ENCODE measurements at places on chromosomes 13 and 19.

- DNase-seq: no peak
These were observed 165.7 kb upstream of the KL start for GRCh38 chr13:32850316-32851052.

DNA sequence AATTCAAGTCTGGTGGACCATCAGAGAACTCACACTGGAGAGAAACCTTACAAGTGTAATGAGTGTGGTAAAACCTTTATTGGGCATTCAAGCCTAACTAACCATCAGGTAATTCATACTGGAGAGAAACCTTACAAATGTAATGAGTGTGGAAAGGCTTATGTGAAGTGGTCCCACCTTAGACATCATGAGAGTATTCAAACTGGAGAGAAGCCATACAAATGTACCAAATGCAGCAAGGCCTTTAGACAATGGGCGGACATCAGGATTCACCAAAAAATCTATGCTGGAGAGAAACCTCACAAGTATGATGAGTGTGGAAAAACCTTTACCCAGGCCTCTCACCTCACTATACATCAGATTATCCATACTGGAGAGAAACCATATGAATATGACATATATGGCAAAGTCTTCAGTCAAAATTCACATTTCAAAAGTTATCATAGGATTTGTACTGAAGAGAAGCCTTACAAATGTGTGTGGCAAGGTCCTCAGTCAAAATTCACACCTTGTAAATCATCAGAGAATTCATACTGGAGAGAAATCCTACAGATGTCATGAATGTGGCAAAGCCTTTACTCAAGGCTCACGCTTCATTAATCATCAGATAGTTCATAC, 19.7 kb upstream of the ZNF665 start:
- DNase-seq: no peak

DNA sequence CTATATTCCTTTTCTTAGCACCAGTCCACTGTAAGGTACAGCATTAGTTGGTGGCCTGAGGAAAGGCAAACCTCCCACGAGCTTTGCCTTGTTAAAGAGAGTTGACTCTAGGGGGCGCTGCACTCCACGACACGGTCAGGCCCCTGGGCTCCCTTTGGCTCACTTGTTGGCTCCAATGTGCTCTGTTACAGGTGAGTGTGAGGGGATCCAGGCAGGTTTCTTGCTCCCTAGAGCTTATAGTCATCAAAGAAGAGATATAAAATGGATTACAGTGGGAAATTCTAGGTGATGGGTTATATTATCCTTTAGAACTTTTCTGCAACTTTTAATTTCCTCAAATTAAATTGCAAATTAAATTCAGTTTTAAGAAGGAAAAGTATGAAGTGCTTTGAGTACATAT, 3.7 kb downstream of the WDR87 start:
- peak; percentile 66 for DNase-seq

DNA sequence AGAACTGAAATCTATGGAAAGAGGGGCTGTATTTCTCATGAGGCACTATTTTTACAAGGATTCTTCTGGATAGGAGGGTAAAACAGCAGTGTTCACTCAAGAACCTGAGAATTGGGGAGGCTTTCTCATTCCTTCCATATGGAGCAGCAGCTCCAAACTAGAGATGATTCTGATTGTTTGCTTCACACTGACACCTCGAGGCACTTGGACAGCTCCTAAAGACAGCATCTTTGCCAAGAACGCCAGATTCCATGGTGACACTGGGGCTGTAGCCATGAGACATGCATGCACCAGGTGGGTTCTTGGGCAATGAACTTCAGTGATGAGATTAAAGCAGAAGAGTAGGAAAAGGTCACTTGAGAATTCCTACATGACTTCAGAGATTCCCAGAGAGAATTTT, 361.5 kb upstream of the HTR2A start:
- no peak for DNase-seq

GRCh38 chr13:23799945-23800344, 89.3 kb downstream of the MIPEP start:
- DNase-seq: no peak

DNA sequence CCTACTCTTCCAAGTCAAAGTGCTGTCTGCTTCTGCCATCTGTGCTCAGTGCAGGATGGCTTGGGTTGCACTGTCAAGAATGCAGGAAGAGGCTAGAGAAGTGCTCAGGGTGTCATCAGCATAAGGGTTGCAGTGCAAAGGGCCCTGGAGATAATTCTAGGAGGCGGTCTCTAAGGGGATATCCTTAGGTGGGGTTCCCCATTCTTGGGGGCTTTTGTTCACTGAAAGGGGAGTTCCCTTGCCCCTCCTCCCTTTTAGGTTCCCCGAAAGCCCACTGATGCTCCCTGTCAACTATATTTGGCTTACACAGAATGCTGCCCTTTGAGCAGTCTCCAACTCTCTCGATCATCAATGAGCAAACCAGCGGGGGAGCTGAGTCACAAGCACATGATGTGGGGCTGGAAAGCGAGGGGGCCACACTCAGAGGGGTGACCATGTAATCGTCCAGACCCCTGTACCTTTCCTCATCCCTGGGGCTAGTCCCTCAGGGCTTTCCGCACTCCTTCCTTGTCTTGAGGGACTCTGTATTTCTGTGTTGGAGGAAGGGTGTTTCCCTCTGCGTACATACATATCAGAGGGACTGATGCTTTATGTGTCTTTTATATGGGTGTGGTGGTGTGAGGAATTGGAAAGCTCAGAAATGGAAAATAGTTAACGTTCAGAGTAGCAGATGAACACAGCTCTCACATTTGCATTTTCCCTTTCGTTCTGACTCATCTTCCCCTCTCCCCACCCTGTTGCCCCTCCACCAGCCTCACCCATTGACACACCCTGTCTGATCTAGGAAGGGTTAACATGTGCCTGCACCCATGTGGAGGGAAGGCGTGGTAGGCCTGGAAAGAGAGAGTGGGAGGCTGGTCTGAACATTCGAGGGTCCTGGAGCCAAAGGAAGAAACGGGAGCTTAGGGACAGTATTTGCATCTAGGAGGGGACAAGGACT, 6.7 kb downstream of the ZBTB32 start:
- DNase-seq: peak; percentile 52

- no peak for DNase-seq
These were observed 219.7 kb upstream of the SPRY2 start for GRCh38 chr13:80560609-80561008.

GRCh38 chr19:32104153-32104849, 241.1 kb upstream of the ZNF507 start:
- no peak for DNase-seq

DNA sequence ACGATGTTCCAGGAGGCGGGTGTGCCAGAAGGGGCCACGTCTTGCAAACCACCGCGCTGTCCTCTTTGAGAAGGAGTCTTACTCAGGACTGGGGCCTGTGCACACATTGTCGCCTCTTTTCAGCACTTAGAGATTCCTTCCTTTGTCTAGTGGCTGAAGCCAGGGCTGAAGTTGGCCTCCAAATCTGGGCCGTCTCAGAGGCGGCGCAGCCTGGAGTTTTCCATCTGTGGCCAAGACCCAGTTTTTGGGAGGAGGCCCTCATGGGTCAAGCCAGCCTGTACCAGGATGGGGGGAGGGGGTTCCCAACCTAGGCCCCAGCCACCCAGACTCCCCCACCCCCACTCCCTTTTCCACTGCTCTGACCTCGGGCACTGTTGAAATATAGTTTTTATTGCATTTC, 11.8 kb downstream of the ANO8 start:
- DNase-seq: no peak

DNA sequence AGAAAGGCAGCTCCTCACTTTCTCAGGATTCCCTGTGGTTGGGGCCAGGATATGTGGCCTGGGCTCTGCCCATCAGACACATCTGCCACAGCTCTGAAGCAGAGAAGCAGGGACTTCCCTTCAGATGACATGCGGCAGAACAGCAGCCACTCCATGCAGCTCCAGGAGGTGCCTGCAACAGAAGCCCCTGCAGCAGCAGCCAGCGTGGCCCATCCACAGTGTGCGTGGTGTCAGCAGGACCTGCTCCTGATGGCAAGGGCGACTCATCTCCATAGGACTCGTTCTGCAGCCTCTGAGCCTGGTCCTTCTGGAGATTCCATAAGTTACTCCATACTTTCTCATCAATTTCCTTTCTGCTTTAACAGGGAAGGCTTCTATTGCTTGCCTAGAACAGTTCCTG, 105.0 kb downstream of the SUCLA2 start:
- no peak for DNase-seq

DNA sequence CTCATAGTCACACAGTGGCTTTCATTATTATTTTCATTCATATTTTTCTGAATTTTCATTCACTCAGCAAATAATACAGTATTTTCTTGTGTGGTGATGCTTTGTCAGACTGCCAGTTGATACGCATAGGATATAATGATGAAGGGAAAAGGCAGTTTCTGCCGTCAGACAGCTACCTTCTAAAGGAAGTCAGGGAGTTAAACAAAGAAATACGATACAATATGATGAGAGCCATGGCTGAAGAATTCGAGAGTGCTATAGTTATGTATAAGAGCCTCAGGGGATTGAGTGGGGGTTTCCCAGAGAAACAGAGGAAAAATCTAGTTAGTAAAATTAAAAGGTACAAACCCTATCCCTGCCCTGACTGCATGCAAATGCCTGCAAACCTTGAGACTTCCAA, 479.1 kb downstream of the OLFM4 start:
- DNase-seq: no peak

Measured in stimulated activated CD8-positive, alpha-beta memory T cell treated with anti-CD3 and anti-CD28 coated beads, Interleukin-4, amount 100 ng/mL, for 24 hours (primary cell).